Inflammatory macrophage (primary cell): ENCODE measurements at places on chromosomes 1 and 21.

GRCh38 chr1:99331083-99331482 is 66.8 kb downstream of the PLPPR4 start:
- no peak for DNase-seq

- peak; percentile 69 for DNase-seq
These were observed 282.4 kb downstream of the HLX start for GRCh38 chr1:221161571-221162041.

DNA sequence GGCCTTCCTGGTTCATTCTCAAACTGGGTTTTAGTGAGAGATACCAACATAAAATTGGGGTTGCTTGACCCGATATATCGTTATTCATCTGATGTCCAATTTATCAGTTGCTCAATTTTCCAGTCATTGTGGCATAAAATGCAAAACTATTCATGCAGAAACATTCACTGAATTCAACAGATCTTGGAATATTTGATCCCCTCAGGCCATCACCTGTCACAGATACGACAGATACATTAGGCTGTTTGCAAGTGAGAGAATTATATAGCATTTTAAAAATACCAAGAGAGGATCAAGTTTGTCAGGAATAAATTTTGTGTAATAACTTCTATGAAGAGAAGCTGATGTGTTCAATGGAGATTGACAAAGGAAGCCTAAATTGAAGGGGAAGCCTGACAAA is 67.1 kb downstream of the MAP10 start:
- DNase-seq, result no peak

DNA sequence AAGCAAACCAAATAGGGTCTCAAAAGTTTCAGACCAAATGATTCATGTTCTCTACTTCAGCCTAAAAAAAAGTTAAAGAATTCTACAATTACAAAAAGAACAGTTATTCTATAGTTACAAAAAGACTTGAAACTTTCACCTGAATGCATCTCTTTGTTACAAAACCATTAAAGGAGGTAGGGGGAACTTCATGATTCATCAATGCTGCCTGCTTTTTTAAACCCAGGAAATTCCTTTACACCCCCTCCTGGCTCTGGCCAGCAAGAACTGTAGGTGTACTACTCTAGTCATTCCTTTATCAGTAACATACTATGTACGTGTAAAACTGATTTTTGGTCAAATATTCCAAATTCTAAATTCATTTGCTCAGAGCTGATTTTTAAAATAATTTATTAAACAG is 5.0 kb downstream of the FAF1 start:
- DNase-seq, result no peak

GRCh38 chr21:38771536-38771935 is 34.2 kb upstream of the ETS2 start:
- DNase-seq, result no peak

DNA sequence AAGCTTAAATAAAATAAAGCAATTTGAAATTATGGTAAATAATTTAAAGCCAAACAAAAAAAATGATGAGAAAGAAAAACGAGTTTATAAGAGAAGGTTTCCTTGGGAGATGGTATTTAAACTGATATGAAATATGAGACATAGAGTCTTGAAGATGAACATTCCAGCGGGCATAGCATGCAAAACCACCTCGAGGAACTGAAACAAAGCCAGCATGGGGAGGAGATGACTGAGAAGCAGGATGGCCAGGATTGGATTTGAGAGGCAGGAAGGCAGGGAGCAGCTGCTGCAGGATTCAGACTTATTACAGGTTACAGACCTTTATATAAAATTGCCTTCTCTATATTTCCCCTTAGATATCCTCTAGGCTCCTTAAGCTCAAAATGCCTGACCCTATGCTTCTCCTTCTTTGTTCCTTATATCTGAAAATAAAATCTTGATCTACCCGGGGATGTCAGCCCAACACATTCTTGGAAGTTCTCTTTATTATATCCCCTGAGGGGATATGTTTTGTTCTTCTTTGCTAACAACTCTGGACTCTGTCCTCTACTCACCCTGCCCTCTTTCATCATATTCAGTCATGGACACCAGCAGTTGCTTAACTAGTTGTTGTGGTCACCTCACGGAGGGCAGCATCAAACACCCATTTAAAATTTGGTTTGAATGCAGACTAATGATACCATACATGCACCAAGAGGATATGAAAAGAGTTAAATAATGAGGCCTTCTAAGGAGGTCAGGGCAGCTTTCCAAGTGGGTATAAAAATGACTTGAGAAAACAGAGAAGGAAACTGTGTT is 719.1 kb upstream of the B3GALT2 start:
- DNase-seq, result no peak
